ENCODE measurements at places on chromosomes 7 and 10.

GRCh38 chr7:25853314-25853713 lies 298.7 kb upstream of the NFE2L3 start:
- no peak for DNase-seq

GRCh38 chr10:100528921-100529474 lies 673 bp downstream of the NDUFB8 start:
- no peak for DNase-seq

DNA sequence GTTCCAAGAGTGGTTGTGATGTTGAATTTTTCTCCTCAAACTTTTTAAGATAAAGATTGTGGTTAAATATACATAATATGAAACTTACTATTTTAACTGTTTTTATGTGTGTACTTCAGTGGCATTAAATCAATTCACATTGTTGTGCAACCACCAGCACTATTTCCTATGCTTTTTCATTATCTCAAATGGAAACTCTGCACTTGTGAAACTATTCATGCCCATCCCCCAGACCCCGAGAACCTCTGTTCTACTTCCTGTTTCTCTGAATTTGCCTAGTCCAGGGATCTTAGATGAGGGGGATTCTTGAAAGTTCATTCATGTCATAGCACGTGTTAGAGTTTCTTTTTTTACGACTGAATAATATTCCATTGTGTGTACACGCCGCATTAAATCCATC lies 67.0 kb downstream of the WDR37 start:
- DNase-seq: no peak

DNA sequence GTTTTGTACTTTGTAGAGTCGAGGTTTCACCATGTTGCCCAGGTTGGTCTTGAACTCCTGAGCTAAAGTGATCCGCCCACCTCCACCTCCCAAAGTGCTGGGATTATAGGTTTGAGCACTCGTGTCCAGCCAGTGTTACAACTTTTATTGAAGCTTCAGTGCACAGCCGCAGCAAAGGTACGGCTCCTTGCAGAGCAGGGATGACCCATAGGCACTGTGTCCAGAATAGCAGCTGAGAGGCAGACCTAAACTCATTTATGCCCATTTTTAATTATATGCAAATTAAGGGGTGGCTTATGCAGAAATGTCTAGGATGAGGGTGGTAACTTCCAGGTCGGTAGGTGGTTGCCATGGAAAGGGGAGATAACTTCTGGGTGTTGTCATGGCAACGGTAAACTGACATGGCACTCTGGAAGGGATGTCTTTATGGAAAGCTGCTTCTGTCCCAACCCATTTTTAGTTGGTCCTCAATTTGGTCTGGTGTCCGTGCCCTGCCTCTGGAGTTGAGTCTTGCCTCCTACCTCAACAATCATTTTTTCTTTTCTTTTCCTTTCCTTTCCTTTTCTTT lies 22.7 kb downstream of the NYAP1 start:
- no peak for DNase-seq

DNA sequence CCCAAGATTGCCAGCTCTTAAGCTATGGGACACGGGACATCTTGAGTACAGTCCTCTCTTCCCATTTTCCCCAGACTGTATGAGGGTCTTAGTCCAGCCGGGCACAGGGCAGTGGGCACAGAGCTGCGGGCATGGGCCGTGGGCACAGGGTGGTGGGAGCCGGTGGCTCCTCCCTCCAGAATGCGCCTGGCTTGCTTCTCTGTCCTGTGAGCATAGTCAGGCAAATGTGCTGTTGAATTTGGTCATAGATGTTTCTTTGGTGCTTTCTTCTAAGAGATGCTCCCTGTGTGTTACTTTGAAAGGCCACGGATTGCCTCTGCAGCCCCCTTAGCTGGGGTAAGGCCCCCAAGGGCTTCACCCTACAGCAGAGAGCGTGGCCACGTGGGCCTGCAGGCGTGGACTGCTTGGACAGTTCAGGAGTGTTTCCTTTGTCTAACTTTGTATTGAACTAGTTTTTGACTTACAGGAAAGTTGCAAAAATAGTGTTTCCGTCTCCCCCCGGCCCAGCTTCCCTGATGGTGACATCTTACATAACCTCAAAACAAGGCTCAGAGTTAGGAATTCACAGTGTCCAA lies 24.7 kb downstream of the LRRC27 start:
- DNase-seq: no peak

DNA sequence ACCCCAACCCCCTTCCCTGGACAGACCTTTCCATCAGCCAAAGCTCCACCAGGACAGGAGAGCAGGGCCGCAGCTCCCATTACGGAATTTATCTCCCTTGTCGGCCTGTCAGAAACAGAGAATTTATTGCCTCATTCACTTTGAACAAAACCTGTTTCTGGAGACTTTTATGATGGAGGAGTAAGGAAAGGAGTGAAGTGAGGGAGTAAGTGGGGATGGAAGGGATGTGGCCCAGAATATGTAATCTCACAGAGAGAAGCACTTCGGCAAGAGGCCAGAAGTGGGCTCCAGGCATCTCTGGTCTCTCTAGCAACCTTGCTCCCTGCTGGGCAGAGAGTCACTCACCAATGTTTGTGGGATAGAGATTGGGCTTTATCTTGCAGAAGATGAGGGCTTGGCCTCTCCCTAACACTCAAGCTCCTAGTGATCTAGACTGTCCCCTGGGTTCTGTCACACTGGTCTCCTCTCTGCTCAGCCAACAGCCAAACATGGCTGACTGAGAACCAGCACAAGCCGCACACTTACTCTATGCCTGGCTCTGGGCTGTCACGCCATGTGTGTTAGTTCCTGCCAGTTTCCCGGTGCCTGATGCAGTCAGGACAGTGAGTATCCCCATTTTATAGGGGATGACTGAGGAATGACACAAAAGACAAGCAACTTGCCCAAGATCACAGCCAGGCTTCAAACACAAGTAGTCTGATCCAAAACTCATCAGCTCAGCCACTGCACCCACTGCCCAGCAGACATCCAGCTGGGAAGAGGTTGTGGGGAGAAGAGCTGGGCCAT lies 149.4 kb upstream of the ZMIZ1 start:
- DNase-seq: no peak

- no peak for DNase-seq
These were observed 393.4 kb downstream of the SORCS1 start for GRCh38 chr10:106771154-106771553.

GRCh38 chr7:37205451-37205850 lies 243.2 kb downstream of the ELMO1 start:
- DNase-seq: no peak

DNA sequence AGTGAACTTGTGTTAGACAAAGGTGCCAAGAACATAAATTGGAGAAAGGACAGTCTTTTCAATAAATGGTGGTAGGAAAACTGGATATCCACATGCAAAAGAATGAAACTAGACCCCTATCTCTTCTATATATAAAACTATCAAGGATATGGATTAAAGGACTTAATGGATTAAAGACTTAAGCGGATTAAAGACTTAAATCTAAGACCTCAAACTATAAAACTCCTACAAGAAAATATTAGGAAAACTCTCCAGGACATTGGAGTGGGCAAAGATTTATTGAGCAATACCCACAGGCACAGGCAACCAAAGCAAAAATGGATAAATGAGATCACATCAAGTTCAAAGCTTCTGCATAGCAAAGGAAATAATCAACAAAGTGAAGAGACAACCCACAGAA lies 242.9 kb upstream of the MEOX2 start:
- DNase-seq: no peak

DNA sequence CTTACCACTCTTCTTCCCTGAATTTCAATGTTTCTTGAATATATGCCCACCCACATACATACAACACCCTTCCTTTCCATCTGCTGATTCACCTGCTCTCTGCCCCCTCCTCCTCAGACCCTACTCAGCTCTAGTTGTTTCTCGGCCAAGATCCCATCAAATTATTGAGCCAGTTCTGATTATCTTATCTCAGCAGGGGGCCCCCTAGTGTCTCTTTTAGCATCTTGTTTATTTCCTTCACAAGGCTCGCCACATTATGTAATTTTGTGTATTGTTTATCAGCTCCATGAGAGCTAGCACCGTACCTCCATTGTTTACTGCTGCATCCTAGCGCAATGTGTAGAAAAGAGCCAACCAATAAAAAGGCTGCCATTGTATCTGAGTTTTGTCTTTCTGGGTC lies 71.9 kb downstream of the FAM13C start:
- no peak for DNase-seq

GRCh38 chr10:32073128-32073527 lies 16.9 kb upstream of the KIF5B start:
- no peak for DNase-seq

DNA sequence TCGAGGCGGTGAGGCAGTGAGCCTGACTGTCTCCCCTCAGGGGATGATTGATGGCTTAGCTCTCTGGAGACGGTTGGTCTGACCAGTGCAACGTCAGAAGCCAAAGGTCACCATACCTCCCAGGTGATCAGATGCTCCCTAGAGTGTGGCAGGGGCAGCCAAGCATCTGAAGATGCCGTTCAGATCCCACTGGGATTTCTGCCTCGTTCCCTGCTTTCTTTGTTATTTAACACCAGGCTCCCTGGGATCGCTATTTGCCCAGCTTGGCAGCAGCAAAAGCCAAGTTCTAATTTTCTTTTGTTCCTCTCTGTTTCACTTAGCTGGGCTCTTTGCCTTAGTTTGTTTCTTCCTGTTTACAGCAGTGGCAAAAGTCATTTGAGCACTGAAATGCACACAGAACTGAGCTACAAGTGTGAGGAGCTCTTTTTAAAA lies 53.5 kb upstream of the SVIL start:
- DNase-seq: no peak

GRCh38 chr10:88538048-88538447 lies 45.1 kb downstream of the RNLS start:
- DNase-seq: no peak

DNA sequence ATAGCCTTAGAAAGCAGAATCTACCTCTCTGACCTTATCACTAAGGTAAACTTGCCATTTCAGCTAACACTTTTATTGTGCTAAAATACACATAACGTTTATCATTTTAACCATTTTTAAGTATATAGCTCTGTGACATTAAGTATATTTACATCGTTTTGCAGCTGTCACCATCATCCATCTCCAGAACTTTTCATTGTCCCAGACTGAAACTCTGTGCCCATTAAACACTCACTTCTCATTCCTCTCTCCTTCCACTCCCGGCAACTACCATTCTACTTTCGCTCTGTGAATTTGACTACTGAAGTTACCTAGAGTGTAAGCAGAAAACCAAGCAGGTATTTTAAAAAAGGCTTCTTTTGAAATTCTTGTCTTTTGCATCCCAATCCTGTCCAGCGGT lies 1.3 kb downstream of the DDX50 start:
- no peak for DNase-seq

DNA sequence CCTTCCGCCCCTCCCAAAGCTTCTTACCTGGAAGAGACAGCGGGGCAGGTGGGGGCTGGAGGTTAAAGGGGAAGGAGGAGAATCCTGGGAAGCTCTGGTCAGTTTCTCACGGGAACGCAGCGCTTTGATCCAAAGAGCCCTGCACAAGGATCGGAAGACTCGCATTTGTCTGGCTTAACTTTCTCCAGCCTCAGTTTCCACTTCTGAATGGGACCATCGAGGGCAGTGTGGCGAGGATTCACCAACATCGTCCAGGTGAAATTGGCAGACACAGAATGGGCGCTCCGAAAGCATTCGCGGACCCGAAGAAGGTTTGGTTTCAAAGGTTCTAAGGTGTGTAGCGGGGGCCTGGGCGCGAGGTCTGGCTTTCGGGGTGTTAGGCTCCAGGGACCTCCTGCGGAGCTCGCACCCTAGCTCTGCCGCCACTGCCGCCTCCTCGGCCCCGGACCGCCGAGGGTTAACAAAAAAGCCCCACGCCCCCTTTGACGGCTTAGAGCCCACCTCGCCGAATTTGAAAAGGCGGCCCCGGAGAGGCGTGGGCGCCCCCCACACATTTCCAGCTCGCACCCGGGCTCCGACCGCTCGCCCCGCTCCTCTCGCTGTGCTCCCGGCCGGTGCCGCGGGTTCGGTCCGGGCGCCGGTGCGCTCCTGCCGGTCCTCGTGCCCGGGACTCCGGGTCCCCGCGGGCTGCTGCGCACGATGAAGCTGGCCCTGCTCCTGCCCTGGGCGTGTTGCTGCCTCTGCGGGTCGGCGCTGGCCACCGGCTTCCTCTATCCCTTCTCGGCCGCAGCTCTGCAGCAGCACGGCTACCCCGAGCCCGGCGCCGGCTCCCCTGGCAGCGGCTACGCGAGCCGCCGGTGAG lies at the start of gene COL26A1:
Gene COL26A1 (plus strand): TSS at position 542 of the 862 bp plus-strand sequence. CDS start 158 bp downstream, at position 700.
- DNase-seq: no peak

DNA sequence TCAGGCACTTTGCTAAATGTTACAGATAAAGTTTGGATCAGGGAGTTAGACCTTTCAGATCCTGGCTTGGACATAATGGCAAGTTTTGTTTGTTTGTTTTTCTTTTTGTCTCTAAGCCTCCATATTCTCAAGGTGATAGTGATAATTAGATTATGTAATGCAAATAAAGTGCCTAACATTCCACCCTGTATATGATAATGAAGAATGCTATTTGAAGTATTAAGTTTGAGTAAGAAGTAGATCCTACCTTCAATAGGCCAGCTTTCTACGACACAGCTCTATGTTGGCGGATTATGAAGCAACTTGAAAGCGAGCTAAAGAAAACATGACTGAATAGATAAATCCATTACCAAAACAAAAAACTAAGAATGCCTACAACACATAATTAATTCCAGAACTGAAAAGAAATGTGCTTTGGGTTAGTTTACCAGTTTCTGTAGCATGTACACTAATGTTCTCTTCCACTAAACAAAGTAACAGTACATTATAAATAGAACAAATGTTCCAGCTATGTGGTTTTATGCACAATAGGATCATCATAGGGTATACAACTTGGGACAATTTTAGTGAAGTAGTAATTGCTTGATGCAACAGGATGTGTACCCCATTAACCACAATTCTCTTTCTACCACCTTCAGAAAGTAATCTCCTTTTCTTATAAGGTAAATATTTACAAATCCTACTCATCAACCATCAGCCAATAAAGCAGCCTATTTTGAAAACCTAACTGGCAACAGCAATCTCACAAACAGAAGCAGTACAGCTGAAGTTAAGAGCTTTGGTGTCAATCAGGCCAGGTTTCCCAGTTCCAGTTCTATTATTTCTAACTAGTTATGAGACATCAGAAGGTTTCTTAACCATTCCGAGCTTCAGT lies 1.5 kb downstream of the SEM1 start:
- DNase-seq: no peak

GRCh38 chr10:78414380-78414779 lies 380.7 kb downstream of the RPS24 start:
- no peak for DNase-seq
